Amygdala (tissue), 56 donors: ENCODE measurements at places on chromosomes 16 and 17.

DNA sequence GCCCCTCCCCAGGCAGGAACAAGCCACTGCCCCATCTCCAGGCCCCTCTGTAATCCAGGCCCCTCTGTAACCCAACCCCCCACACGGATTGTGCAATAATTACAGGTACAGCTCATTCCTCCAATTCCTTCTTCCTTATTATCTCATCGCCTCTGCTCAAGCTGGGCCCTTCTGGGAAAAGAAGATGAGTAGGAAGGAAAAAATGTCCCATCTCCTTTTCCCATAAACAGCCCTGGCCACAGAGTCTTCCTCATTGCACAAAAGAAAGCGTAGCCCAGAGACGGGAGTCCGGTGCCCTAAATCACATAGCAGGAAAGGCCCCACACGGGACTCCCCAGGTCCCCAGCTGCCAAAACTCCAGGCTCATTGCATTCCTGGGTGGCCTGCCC, 3.6 kb upstream of the LITAFD start:
- no peak for DNase-seq

- DNase-seq: no peak
Observed at GRCh38 chr17:65013613-65014391, 42.7 kb downstream of the GNA13 start.

- no peak for DNase-seq
Observed at GRCh38 chr17:76270127-76270592, 5.0 kb downstream of the UBALD2 start.

DNA sequence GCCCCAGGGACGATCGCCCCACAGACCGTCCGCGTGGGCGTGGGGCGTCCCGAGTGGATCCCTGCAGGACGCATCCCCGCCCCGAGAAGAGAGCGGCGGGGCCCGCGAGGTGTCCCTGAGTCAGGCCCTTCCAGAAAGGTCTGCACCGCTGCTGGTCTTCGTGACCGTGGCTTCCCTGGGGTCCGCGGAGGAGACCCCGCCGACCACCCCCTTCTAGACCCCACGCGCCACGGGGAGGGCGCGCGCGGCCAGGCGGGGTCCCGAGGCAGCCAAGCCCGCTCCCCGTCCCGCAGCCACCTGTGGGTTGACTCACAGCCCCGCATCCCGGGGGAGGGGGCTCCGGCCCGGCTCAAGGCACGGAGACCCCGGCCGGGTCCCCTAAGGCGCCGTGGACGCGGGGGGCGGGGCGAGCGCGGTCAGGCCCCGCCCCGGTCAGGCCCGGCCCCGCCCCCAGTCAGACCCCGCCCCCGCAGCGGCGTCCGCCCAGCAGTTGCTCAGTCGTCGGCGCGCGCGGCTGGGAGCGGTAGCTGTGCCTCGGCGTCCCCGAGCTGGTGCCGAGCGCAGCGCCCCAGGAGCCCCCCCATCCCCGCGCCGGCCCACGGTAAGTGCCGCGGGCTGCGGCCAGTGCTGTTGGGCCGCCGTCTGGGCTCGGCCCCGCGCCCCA, at the start of gene BAIAP3:
TSS of gene BAIAP3 (plus strand) at position 497 of the 664 bp plus-strand sequence. CDS start 4,905 bp downstream, outside the sequence.
- no peak for DNase-seq

DNA sequence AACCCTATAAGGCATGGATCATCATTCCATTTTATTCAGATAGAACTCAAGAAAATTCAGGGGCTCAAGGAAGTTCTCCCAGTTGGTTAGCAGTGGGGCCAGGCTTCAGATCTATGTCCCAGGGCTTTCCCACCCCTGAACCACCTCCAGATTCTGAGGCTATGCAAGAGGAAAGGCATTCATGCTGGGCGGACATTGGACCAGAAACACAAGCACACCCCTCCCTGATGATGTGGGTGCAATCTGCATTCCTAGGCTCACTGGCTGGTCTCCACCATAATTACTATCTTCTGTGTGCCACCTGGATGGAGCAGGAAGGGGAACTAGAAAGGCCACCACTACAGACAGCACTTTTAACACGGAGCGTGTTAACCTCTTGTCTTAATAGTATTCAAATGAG, 63.2 kb upstream of the ASIC2 start:
- DNase-seq: no peak

GRCh38 chr17:59684967-59685366, 22.3 kb downstream of the PTRH2 start:
- DNase-seq: no peak

- DNase-seq: peak; percentile 43
Observed at GRCh38 chr17:34254651-34255380, at the start of gene CCL2. CCL2 (plus strand) TSS chr17:34255285; CDS start chr17:34255350, 65 bp downstream.

DNA sequence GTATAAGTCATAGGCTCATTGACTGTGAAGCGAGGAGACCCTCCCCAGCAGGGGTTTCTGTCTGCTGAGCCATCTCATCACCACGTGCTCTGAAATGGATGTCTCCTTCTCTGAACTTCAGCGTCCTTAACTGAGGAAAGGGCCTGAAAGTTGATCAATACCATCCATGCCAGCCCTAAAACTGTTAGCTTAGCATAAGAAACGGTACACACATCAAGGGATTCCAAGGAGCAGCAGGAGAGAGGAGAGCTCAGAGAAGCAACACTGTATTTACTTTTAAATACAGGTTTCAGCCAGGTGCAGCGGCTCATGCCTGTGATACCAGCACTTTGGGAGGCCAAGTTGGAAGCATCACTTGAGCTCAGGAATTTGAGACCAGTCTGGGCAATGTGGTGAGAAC, 248.9 kb upstream of the TNRC6C start:
- DNase-seq: no peak

GRCh38 chr16:88357317-88358022, 25.3 kb upstream of the ZNF469 start:
- DNase-seq: no peak

- no peak for DNase-seq
Observed at GRCh38 chr17:1375615-1376014, 24.4 kb downstream of the YWHAE start.

- DNase-seq: no peak
Observed at GRCh38 chr17:62876063-62876462, 67.9 kb upstream of the MARCHF10 start.

DNA sequence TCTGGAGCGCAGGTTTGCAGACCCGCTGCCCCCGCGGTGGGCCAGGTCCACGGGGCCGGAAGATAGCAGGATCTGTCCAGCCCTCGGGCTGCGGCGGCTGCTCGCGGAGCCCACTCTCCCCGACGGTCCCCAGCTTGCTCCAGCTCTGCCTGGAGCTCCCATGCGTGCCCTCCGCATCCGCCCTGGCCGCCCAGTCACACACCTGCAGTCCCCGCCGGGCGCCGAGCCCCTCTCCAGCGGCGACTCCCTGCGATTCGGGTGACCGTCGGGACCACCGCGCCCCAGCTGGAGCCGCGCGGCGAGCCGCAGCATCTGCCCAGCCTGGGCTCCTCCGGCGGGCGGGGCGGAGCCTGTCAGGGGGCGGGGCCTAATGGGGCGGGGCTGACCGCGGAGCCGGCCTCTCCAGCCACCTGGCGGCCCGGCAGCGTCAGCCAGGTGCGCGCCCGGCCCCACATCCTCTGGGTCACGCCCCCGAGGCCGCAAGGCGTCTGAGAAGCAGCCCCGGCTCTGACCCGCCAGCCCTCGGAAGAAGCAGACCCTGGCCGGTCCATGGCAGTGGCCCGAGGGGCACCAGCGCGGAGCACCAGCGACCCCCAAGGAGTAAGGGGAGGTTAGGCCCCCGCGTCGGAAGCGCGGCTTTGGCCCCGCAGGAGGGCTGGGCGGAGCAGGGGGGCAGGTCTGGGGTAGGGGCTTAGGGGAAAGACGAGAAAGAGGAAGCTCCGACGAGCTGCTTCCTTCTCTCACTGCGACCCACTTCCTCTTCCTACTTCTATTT, at the start of gene PIK3R5:
TSS of gene PIK3R5 (minus strand) at position 314 of the 775 bp plus-strand sequence. CDS start 54,213 bp downstream, outside the sequence.
- DNase-seq: no peak

- no peak for DNase-seq
Observed at GRCh38 chr16:24848065-24848464, 2.3 kb downstream of the SLC5A11 start.

- no peak for DNase-seq
Observed at GRCh38 chr17:40178021-40178601, 841 bp downstream of the RAPGEFL1 start.

- no peak for DNase-seq
Observed at GRCh38 chr16:54813778-54814177, 116.9 kb upstream of the IRX5 start.

DNA sequence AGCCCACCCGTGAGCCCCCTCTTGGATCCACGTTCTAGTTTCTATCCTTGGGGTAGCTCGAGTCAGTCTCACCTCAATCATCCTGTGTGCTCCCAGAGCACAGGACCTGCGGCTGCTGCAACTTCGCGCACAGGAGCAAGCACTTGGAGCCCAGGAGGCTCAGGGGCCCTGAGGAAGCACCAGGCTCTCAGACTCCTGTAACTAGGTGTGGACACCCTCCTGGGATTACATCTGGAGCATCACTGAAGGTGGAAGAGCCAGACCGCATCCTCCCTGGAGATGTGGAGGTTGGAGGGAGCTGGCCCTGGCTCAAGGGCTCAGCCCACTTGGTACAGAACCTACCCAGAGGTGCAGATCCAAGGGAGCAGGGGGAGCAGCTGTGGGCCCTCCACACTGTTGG, 2.7 kb downstream of the HBQ1 start:
- no peak for DNase-seq

- no peak for DNase-seq
Observed at GRCh38 chr17:48757524-48757961, 29.0 kb upstream of the HOXB13 start.

- no peak for DNase-seq
Observed at GRCh38 chr17:8887834-8888703, 20.6 kb upstream of the PIK3R6 start.

- DNase-seq: no peak
Observed at GRCh38 chr16:56715126-56715525, 14.8 kb upstream of the NUP93 start.

DNA sequence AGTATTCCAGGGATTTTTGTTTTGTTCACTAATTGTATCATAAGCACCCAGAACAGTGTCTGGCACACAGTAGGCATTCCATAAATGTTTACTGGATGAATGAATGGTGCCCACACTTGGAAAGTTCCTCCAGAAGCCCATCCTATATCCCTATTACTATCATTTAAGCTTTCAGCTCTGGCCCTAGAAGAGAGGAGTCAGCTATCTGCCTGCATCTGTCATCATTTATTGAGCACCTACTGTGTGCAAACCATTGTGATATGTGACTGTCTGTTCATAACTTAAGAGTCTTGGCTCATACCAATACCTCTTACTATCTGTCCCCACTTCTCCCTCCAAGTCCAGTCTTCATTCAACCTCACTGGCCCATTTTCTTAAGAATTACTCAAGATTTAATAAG, 20.1 kb upstream of the SP6 start:
- DNase-seq: no peak

GRCh38 chr16:66127459-66128370, 238.8 kb upstream of the CDH5 start:
- DNase-seq: no peak

- no peak for DNase-seq
Observed at GRCh38 chr17:80971704-80972304, 19.8 kb upstream of the CHMP6 start.

GRCh38 chr16:49852279-49852678, 3.6 kb downstream of the ZNF423 start:
- DNase-seq: no peak

DNA sequence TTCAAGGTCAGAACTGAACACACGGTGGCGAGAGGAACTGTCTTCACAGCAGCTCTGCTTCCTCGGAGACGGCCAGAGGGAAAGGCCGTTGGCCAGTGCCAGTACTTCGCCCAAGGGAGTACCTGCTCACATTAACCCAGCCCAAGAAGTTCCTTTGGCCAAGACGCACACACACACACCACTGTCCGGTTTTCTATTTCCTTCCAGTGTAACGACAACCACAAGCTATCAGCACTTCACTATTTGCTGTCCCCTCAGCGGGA, 744 bp upstream of the GGNBP2 start:
- DNase-seq: no peak

DNA sequence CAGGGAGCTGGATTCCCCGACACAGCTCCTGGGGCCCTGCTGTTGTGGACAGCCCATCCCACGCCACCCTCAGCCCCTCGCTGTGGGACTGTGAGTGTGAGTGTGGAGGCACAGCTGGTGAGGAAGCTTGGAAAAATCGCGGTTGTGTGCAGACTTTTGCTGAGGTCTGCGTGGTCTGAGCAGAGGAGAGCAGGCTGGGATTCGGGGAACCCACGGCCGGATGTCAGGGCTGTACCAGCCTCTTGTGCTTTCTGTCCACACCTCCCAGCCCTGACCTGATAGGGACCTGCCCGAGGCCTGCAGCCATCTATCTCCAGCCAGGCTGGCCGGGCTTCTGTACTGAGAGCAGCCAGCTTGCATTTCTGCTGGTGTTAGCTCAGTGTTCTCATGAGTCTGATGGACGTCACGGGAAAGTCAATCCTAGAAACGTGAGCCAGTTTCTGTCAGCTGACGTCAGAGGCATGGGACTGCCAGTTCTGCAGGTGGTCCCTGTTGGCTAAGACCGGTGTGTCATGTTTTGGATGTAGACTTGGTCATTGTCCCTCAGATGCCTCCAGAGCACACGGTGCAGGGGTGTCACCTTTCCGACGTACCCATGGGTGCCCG, 72.8 kb upstream of the ZNF750 start:
- DNase-seq: no peak

DNA sequence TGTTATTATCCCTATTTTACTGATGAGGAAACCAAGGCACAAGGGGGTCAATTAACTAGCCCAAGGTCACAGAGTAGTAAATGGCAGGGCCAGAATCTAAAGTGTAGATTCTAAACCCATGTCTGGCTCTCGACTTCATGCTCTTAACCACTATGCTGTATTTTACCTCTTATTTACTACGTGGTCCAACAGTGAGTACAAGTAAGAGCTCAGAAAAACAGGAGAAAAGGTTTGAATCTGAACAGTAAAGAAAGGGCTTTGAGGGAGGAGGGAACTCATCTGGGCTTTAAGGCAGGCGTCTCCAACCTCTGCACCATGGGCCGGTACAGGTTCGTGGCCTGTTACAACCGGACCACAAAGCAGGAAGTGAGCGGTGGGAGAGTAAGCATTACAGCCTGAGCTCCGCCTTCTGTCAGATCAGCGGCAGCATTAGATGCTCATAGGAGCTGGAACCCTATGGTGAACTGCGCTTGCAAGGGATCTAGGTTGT, 62.9 kb downstream of the SMURF2 start:
- DNase-seq: no peak

GRCh38 chr17:82300707-82301270, 16.6 kb downstream of the CD7 start:
- no peak for DNase-seq

DNA sequence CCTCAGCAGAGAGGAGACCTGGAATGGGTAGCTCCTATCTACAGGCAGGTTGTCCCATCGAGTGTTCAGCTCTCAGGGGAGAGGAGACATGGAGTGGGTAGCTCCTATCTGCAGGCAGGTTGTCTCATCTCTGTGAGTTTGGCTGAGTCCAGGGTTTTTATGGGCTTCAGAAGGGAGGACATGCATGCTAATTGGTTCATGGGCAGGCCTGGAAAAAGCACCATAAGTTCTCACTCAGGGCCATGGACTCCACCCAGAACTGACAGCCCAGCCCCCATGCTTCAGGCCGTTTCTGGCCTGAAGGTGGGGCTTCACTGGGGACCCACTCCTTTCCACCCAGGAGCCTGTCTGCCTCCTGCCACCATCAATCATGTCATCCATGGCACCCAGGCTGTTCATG, 84.0 kb downstream of the CYB561 start:
- DNase-seq: no peak

GRCh38 chr17:1229349-1229899, 40.8 kb upstream of the BHLHA9 start:
- DNase-seq: no peak

- DNase-seq: no peak
Observed at GRCh38 chr16:58197314-58198012, 443 bp downstream of the CSNK2A2 start.
